ENCODE measurements at places on chromosomes 13 and 19.

- peaks cover 85% of the 10 kb centered on the region for H3K27me3 ChIP-seq
- H3K36me3 ChIP-seq: no peaks in the 10 kb centered on the region
- DNase-seq: no peak
- H3K27ac ChIP-seq: no peak overlapping the region
- H3K4me3 ChIP-seq: no peak overlapping the region
Observed at GRCh38 chr13:99896369-99897075, 75.0 kb downstream of the ZIC5 start.

GRCh38 chr19:34580408-34580807 is 96.6 kb downstream of the SCGB2B2 start:
- DNase-seq: no peak
- H3K36me3 ChIP-seq: no peaks in the 10 kb centered on the region
- no peaks in the 10 kb centered on the region for H3K27me3 ChIP-seq
- H3K4me3 ChIP-seq: no peak overlapping the region
- H3K4me1 ChIP-seq: no peaks in the 10 kb centered on the region
- H3K27ac ChIP-seq: no peak overlapping the region

DNA sequence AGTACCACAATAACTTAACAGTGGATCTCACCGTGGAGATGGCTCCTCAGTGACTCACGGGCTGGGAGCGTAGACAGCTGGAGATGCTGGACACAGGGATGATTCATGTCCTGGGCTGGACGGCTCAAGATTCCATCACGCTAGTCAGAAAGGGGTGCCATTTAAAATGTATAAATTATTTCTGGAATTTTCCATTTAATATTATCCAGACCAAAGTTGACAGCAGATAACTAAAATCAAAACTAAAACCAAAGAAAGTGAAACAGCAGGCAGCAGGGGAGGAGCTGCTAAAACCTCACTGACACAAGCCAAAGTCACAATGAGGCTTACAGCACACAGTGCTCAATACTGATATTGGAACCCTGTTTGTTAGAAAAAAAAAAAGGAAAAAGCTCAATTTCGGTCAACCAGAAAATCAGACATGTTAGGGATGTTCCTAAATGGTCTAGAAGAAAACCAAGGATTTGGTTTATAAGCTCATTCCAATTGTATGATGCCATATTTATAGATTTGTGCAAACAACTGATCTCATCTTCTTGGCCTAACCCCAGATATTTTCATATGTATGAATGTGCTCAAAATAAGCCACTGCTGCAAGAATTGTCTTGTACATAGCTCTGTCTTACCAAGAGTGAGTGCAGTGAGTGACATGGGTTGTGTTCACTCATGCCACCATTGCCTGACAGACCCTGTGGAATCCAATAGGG is 111.8 kb downstream of the SACS start:
- peaks cover 16% of the 10 kb centered on the region for H3K4me1 ChIP-seq
- no peaks in the 10 kb centered on the region for H3K27me3 ChIP-seq
- H3K36me3 ChIP-seq: no peaks in the 10 kb centered on the region
- H3K4me3 ChIP-seq: no peak overlapping the region

DNA sequence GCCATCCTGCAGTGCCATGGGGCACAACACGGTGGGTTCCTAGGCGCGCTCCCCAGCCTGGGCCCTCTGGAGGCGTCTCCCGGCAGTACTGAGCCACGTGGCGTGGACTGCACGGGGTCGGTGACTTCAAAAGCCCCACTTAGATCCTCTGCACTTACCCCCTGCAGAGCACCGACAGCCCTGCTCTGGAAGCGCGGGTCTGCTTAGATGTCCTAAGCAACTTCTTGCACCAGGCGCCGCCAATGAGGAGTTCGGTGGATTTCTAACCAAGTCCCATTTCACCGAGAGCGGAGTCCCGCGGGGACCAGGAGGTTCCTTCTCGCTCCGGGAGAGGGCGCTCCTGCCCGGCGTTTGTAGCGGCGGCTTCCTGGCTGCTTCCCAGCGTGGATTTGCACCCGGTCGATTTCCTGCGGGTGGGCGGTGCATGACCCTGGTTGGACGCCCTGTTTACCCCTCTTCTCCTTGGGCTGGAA is 25.2 kb upstream of the ZNF845 start:
- no peak overlapping the region for H3K4me3 ChIP-seq
- H3K36me3 ChIP-seq: no peaks in the 10 kb centered on the region
- peaks cover 79% of the 10 kb centered on the region for H3K27me3 ChIP-seq
- H3K4me1 ChIP-seq: no peaks in the 10 kb centered on the region
- peak; percentile 22 for DNase-seq

DNA sequence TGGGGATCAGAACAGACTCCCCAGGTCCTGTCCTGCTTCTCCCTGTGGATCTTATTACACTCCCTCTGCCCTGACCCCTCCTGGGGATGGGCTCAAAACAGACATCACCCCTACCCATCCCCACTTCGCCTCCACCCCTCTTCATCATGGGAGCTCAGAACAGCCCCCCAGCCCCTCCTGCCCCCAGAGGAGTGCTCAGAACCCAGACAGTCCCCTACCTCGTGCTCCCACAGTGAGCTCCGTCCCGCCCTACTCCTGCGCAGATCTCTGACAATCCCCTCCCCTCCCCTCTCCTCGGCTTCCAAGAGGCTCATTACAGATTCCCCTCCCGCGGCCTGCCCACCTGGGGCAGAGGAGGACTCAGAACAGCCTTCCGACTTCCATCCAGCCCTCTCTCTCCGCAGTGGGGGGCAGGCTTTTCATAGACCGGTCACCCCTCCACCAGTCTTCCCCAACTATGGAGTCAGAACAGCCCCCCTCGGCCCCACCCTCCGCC is 6.1 kb downstream of the NXNL1 start:
- H3K27me3 ChIP-seq: peaks cover 72% of the 10 kb centered on the region
- peaks cover 5% of the 10 kb centered on the region for H3K4me1 ChIP-seq
- no peaks in the 10 kb centered on the region for H3K36me3 ChIP-seq
- no peak for DNase-seq
- no peak overlapping the region for H3K27ac ChIP-seq
- no peak overlapping the region for H3K4me3 ChIP-seq

GRCh38 chr13:39451301-39451700 is 151.7 kb downstream of the LHFPL6 start:
- H3K27ac ChIP-seq: peak overlapping the region; percentile 74
- peaks cover 91% of the 10 kb centered on the region for H3K4me1 ChIP-seq
- H3K4me3 ChIP-seq: no peak overlapping the region

GRCh38 chr13:37960427-37960826 is 90.9 kb upstream of the TRPC4 start:
- no peak for DNase-seq
- H3K36me3 ChIP-seq: no peaks in the 10 kb centered on the region
- H3K4me3 ChIP-seq: no peak overlapping the region
- no peaks in the 10 kb centered on the region for H3K27me3 ChIP-seq
- no peaks in the 10 kb centered on the region for H3K4me1 ChIP-seq

DNA sequence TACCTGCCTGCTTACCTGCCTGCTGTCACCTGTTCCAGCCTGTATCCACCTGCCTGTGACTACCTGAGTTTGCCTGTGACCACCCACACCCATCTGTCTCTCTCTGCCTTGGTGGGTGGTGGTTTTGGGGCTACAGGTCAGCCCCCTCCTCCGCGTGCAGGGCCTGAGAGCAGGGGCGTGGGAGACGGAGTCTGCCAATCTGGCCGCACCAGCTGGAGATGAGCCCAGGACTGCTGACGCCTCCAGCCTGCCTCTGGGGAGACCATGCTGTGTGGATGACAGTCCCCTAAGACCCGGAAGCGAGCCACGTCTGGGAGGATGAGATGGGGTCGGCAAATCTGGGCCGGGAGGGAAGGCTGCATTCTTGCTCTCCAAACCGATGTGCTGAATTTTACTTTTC is 15.9 kb upstream of the KCTD15 start:
- no peaks in the 10 kb centered on the region for H3K36me3 ChIP-seq
- no peak overlapping the region for H3K4me3 ChIP-seq
- no peak overlapping the region for H3K27ac ChIP-seq
- H3K27me3 ChIP-seq: peaks cover 43% of the 10 kb centered on the region
- H3K4me1 ChIP-seq: peaks cover 7% of the 10 kb centered on the region

All from heart right ventricle (tissue), 16 donors.